ENCODE measurements at places on chromosomes 3 and 15.

DNA sequence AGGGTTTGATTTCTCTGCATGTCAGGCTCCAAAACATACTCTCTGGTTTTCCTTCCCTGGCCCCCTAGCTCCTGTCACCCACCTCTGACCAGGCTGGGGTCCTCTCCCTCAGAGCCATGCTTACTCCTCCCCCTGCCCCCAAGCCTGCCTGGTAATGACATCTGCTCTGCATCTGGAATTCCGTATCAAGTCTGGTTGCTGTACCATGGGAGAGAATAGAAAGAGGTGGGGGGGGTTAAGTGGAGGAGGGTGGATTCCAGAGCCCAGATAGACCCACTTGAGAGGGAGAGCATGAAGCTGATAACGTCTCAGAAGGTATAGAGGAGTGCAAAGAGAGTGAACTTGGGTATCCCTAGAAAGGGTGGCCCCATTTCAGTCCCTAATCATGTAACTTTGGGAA is 4.2 kb downstream of the IGDCC4 start:
- DNase-seq: no peak

DNA sequence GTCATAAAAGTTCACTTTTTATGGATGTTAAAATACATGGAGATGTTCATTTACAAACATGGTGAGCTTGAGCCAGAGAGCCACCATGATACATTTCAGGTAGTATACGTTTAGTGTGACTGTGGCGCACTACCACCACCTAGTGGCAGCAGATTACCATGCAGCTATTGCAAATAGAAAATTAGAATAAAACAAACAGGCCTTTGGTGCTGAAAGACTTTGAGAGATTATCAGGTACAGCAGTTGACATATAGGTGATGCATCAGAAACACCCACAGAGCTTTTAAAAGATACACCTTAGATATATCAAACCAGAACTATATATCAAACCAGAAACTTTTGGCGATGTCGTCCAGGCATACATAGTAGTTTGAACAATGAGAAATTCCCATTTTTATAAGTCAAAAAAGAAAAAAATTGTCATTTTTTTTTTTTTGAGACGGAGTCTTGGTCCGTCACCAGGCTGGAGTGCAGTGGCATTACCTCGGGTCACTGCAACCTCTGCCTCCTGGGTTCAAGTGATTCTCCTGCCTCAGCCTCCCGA is 42.0 kb upstream of the ICE2 start:
- DNase-seq: peak; percentile 85

DNA sequence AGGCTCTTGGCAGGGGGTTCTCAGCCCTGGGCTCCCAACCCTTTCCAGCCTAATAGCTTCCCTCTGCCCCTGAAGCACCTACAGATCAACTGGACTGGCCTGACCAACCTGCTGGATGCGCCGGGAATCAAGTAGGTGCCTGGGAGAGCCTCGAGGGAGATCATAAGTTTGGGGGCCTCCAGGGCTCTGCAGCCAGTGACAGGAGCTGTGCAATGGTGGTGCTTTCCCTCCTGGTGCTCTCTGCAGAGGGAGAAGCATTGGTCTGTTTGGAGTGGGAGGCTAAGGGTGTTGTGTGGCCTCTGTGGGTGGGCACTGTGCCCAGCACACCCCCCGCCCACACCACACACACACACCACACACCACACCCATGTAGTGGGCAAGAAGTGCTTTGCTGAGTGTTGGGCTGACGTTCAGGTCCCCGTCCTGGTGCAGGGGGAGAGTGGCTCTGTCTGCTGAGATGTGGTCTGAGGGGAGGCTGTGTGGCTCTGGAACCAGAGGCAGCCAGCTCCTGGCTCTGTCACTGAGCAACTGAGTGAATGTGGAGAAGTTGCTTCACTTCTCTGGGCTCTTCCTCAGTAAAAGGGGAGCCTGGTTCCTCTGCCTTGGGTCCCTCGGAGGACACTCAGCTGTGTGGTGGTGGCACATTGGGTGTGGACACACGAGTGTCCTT is 26.3 kb downstream of the ESYT3 start:
- DNase-seq: no peak

- DNase-seq: no peak
Observed at GRCh38 chr3:45034612-45035252, 8.6 kb downstream of the CLEC3B start.

DNA sequence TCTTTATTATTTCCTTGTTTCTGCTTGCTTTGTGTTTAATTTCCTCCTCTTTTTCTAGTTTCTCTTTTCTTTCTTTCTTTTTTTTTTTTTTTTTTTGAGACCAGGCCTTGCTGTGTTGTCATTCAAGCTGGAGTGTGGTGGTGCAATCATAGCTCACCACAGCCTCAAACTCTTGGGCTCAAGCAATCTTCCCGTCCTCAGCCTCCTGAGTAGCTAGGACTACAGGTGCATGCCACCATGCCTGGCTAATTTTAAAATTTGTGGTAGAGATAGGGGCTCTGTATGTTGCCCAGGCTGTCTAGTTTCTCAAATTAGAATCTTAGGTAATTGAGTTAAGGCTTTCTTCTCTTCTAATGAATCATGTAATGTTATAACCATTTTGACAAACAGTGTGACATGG is 22.4 kb downstream of the SLMAP start:
- no peak for DNase-seq

GRCh38 chr3:138354376-138354775 is 6.0 kb downstream of the MRAS start:
- DNase-seq: no peak

GRCh38 chr3:52600258-52600657 is 63.9 kb downstream of the UQCC5 start:
- no peak for DNase-seq

- no peak for DNase-seq
Observed at GRCh38 chr3:97487587-97487986, 277.0 kb upstream of the ARL6 start.

GRCh38 chr3:114741066-114741465 is 406.0 kb downstream of the ZBTB20 start:
- DNase-seq: no peak

DNA sequence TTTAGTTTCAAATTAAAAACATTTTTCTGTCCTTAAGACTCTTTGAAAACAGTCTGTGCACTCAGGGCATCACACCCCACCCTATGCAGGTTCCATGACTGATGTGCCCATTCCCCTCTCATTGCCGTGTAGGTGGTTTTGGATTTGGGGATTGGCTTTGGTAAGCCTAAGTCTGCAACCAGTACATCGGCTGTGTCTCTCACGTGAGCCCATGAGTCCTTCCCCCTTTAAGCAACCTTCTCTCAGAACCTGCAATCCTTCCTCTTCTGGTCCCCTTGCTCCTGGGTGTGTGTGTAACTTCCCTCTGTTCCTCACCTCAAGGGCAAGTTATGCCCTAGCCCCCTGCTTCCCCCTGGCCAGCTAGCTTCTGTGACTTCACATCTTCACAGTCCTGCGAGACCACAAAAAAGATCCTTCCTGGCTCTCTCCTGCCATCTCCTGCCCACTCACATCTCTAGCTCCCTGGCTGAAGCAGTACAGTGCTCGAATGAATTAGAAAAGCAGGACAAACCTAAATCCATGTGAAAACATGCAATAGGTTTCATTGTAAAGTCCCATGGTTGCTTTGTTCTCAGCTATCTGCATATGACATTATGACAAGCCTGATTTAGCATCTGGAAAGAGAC is 126.7 kb downstream of the UACA start:
- no peak for DNase-seq

DNA sequence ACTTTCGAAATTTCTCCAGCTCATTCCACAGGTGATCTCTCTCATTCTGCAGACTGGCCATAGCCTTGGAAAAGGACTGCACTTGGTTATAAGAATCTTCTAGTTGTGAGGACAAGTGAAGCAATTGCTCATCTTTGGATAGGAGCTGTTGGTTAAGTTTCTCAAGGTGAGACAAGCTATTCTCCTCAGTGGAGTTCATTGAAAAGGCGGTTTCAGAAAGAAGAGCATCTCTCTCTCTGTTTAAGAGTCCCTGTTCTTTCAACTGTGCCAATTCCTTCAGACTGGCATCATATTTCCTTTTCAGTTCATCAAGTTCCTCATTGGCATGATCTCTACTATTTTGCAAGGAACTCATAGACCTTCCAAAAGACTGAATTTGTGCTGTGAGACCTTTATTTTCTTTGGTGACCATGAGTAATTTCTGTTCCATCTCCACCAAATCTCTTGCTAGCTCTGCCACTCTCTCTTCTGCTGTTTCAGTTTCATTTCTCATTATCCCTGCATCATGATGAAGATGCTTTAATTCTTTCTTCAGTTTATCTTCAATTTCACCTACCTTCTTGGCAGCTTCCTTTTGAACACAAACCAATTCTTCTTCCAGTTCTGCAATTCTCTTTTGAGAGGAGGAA is 30.2 kb upstream of the HCLS1 start:
- no peak for DNase-seq

DNA sequence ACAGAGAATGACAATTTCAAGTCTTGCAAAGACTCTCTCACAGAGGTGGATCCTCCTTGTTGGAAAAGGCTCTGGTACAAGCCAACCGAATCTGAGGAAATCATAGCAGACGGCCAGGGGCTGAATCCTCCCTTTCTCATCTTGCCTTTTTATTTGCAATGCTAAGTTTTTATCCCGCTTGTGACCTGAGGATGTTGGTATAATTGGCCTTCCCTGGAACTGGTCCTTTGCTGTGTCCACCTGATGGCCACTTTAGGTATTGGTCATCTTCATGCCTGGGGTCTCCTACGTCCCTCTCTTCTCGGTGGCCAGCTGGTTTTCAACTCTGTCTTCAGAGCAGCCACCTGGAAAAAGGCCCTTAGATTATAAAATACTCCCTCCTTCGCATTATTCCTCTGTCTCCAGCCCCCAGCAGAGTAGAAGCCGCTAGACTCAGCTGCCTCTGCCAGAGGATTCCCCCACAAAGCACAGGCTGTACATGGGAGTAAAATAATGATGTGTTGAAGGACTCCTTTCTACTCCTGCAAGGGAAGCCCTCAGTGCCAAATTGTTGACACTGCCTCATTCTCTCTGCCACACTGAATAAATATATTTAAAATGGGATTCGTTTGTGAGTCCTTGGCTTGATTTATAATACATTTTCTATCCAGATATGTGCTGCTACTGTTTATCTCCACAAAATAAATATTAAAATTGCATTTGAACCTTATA is 208.9 kb upstream of the CFAP20DC start:
- no peak for DNase-seq

DNA sequence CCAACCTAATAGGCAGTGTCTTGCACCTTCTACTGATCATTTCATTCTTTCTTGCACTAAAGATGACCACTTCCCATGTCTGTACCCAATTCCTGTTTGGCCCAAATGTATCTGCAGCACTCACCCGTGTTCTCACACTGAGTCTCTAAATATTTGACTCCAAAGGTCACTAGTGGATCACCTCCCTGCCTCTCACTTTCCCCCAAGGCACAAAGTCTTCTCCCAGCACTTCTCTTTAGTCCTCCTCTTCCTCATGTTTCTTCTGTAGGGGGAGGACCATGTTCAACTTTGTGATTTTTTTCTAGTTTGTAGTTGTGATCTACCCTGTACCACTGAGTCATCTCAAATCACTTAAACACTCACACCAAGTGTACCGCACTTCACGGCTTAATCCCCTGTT is 13.9 kb downstream of the NR1I2 start:
- no peak for DNase-seq

DNA sequence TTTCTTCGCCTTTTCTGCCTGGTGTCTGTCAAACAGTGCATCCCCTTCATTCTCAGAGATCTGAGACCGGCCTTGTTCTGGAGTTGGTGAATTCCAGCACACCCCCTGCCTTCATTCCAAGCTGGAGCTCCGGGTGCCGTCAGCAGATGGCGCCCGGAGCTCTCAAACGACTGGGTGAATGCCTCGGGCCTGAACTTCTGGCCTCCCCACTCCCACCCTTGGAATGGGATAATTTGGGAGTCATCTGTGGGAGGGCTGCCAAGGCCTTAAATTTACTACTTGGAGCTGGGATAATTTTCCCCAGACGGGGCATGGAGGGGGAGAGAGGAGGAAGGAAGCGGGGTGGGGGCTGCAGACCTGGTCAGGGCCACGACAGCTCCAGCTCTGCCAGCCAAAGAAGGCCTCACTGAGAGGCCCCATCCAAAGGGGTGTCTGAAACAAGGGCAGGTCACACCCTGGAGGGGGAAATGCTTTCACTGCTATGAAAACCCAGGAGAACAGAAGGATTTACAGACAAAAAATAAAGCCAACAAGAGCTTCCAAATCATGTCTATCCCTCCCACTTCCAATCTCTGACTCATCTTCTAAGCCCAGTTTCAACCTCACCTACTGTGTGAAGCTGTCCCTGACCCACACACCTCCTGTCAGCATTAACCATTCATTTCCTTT is 187.9 kb downstream of the OPA1 start:
- peak; percentile 5 for DNase-seq

DNA sequence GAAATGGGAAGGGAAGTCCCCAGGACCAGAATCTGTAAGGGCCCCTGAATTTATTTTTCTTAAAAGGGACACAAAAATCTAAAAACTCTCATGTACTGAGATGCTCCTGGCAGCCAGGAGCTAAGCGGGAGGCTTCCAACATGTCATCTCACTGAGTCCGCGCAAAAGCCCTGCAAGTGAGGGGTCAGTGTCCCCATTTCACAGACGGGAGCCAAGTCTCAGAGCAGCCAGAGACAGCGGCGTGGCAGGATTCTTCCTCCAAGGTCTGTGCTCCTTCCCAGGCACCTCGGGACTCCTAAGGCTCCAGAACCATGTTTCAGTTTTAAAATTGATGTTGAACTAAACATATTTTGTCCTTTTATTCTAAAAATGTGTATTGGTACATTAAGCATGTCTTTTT is 114.8 kb downstream of the ADCY5 start:
- DNase-seq: no peak

Measured in CD4-positive, alpha-beta T cell treated with Interleukin-2 at 100 ng/mL for 4 hours (primary cell).